Brain pericyte (primary cell): ENCODE measurements at places on chromosomes 1 and 21.

- no peak for DNase-seq
Observed at GRCh38 chr1:203506858-203507626, 13.1 kb downstream of the OPTC start.

- no peak for DNase-seq
Observed at GRCh38 chr1:38872401-38873026, 634 bp downstream of the MYCBP start.

DNA sequence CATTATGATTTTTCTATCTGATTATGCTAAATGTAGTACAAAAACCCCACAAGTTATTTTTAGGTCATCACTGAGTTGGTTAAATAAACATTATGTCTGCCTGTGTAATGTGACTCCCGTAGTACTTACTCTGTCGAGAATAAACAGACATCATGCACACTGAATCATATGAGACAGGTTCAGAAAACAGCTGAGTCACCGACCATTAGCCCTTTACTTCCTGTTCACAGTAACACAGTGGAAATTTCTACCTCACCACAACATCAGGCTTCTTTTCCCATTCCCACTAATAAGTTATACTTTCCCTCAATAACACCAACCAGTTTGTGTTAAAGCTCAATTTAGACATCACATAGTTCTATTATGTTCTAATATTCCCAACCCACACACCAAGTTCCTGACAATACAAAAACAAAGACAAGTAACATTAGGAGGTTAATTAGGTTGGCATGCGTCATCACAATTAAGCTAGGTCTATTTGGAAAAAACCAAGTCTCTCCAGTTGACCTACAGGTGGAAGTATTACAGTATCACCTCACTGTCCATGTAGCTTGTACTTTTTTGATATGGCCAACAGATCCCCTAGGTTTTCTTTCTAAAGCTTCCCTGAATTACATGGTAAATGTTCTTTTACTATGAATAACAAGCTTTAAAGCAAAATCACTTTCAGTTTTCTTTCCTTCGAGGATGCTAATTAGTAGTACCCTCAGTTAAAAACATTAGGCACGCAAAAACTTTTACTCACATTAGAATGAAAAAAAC lies 154.2 kb downstream of the EIF4G3 start:
- DNase-seq, result peak; percentile 95

DNA sequence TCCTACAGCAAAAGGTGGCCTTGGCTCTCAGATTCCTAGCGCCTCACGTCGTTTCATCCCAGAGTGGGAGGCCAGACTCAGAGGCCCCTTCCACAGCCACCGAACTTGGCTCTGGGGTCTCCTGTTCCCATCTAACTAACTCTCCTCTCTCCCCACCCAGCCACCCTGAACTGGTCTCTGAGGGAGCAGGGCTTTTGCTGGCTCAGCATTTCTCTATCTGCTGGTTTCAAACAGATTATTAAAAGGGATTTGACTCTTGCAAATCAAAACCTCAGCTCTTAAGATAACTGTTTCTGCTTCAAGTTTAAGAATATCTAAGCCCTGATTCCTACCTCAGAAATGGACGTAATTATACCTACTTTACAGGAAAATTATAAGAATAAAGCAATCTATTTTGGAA lies 91.0 kb upstream of the ATP1B1 start:
- no peak for DNase-seq

- no peak for DNase-seq
Observed at GRCh38 chr1:79496129-79496528, 489.6 kb upstream of the ADGRL4 start.
